Natural killer cell (primary cell): ENCODE measurements at places on chromosomes 1 and 21. TPM values are rescaled to one million over a fixed set of nuclear protein-coding genes. Genes with fewer than 3 reads are reported as not detected.

DNA sequence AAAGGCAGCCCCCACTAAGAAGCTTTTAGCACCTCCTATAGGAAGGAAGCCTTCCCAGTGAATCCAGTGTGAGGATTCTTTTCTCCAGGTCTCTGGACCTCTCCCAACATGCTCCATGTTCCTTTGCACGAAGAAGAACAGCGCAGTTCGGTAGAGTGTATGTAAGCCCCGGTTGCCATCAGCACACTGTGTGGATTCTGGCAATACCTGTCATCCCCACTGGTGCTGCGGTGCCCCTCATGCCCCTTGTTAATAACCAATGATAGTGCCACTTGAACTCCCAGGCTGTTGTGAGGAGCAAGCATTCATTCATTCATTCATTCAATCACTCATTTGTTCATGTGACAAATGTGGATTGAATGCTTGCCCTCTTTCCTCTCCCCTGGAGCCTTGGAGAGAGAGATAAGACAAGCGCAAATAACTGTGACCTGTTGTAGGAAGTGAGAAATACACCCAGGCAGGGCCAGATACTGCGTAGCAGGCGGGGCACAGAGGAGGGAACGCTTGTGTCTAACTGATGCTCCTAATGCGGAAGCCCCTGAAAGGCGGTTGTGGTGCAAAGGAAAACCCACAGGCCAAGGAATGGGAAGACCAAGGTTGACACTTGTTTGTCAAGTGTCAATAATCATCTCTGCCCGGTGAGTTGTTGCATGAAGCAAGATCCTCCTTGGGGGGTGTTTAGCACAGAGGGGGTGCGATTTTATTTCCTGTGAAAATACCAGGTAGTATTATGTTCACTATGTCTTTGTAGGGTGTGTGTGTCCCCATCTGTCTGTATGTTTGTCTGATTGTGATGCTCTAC, 9.8 kb downstream of the LGR6 start:
- H3K4me3 ChIP-seq: peak overlapping the region; percentile 4
- H3K27me3 ChIP-seq: no peaks in the 10 kb centered on the region
- peak; percentile 70 for DNase-seq

GRCh38 chr1:159113596-159114433, 37.2 kb upstream of the AIM2 start:
- no peaks in the 10 kb centered on the region for H3K4me1 ChIP-seq
- no peak overlapping the region for H3K27ac ChIP-seq

The TSPEAR gene
- total RNA-seq: not detected

The HRNR gene
- total RNA-seq: not detected

The URB2 gene
- 9.8 TPM for total RNA-seq

The NR5A2 gene
- total RNA-seq: not detected

The ASB17 gene
- total RNA-seq: not detected
